ENCODE measurements at places on chromosomes 6 and 20. TPM values are rescaled to one million over a fixed set of nuclear protein-coding genes. Genes with fewer than 3 reads are reported as not detected.

GRCh38 chr20:56685879-56686278, 56.8 kb downstream of the TFAP2C start:
- DNase-seq: no peak

GRCh38 chr6:86017236-86017635, 374.6 kb upstream of the SYNCRIP start:
- DNase-seq: no peak

- DNase-seq: no peak
Measured at GRCh38 chr20:33169176-33169794, 1.3 kb downstream of the BPIFA2 start.

GRCh38 chr6:43024436-43024835, 3.0 kb downstream of the RRP36 start:
- DNase-seq: no peak

The SPDEF gene
- not detected for polyA plus RNA-seq

- no peak for DNase-seq
Measured at GRCh38 chr6:142872376-142872775, 72.6 kb downstream of the HIVEP2 start.
